CD4-positive, alpha-beta T cell treated with Interleukin-6 for 4 hours (primary cell): ENCODE measurements at places on chromosomes 1 and 21.

- DNase-seq = no peak
Observed at GRCh38 chr1:67791261-67791660, 42.0 kb downstream of the GNG12 start.

- no peak for DNase-seq
Observed at GRCh38 chr1:76944942-76945341, 77.7 kb downstream of the ST6GALNAC5 start.

DNA sequence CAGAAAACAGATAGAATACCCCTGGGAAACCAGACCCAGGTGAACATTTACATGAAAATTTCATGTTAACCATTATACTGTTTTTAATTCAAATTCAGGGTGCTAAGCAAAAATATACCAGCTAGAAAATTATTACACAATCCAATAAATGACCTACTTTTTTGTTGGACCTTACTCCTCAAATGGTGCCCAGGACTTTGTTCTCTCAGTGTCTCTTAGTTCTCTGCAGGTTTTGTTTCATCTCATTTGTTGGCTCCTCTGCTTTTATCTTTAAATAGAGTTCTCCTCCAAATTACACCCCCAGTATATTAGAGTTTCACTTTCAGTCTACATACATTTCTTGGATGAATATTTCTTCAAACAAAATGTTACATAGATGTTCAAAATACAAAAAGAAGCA is 314.8 kb downstream of the TPR start:
- DNase-seq = no peak

GRCh38 chr1:108063703-108064102 is 98.7 kb upstream of the VAV3 start:
- DNase-seq = no peak

DNA sequence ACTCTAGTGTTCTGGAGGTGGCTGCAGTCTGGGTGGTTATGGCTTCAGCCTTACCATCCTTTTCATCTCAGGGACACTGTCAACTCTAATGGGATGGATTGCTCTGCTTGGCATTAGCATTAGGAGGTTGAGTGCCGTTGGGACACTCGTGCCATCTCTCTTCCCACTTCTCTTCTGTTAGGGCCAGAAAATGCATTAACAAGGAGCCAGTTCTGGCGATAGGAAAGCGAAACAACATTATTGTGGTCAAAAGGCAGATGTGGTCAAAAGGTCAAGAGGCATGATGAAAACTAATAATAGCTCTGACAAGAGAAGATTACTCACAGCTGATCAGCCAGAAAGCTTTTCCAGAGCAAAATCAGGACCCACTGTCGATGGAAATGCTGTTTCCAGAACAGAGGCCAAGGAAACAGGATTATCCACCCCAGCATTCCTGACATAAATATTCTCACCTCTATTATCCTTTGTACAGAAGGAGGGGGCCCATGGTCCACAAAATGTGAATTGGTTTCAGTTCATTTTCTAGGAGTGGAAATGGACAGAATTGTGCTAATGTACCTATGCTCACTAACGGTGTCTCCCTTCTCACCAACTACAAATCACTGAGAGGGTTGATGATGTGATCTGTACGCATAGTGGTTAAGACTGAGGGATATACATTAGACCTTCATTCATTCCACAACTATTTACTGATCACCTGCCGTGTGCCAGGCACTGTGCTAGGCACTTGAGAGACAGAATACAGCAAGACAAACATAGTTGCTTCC is 72.0 kb downstream of the ST6GALNAC5 start:
- DNase-seq = no peak

GRCh38 chr1:239558559-239558958 is 172.2 kb downstream of the CHRM3 start:
- no peak for DNase-seq

DNA sequence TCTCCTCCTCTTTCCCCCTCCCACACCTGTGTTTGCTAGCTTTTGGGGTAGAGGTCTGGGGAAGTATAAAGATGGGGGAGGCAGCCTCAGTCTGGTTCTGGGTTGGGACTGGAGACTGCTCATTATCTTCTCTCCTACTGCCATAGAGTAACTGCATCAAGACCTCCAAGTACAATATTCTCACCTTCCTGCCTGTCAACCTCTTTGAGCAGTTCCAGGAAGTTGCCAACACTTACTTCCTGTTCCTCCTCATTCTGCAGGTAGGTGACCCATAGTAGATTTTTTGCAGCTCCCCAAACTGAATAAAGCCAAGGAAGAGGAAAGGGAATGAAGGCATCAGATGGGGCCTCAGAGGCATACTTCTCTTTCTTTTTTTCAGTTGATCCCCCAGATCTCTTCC is 5.3 kb downstream of the ATP8B2 start:
- DNase-seq = no peak

GRCh38 chr1:228446852-228447251 is 30.2 kb upstream of the TRIM17 start:
- DNase-seq = no peak

DNA sequence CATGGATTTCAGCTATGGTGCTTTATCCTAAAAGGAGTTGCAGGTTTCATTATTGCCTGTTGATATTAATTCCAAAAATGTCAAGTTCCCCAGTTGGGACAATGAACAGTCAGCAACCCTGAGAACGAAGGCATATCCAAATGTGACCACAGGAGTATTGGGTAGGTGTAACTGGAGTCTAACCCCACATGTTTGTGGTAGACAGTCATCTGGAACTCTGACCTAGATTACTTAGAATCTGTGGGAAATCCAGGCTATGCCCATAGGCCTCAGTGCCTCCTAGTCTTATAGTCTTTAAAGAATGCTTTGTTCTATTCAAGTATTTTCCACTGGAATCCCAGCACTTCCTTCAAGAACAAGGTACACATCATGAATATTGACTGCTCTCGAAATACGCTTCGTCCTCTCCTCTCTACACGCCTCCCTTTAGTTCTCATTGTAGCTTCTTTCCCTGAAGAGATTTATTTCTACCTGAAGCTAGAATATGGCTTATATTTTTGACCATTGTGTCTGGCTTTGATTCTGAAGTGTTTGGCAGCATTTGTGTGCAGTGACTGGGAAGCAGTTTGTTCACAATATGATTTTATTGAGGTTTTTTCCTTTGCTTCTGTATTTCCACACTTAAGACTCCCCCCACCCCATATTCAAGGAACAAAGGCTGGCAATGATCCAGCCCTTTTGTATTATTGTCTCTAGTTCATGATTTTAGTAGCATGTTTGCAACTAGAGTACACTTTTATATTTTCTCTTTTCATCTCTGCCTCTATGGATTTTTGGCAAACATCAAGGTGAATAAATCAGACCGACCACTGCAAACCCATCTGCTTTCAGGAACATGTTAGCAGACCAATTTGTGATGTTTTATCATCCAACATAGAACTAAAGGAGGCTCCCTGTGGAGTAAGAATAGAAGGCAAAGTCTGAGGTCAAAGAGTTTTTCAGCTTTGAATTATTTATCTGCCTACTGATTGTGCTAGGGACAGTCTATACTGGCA is 178.6 kb downstream of the GPR52 start:
- DNase-seq = no peak

DNA sequence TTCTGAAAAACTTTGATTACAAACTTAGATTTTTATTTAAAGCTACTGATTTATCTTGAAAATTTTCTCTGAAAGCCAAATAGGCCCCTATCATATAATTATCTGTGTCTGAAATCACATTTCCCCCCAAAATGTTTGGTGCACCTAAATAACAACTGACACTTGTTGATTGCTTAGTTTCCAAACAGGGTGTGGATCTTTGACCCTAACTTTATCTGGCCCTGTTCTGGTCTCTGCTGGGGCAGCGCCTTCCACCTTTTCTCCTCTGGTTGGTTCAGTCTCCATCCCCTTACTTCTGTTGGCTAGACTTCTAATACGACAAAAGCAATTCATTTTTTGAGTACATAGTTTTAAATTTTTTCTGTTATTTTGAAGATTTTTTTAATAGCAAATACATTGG is 10.2 kb upstream of the OTUD7B start:
- no peak for DNase-seq

DNA sequence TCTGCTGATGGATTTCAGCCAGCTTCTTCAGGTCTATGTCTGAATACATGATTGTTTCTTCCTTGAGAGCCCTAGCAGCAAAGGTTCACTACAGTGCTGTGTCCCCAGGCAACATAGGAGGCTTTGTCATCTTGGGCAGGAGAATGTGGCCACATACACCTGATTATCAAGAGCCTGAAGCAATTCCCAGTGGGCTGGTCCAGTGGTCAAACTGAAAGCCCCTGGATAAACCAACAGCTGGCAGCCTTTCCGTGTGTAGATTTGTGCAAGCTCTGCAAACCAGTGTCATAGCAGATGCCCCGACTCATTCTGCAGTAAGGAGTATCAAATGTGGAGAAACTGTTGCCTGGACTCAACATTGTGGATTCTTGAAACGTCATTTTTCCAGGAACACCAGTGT is 2.3 kb upstream of the GIPC2 start:
- DNase-seq = no peak

GRCh38 chr1:59391212-59392179 is 94.6 kb downstream of the FGGY start:
- DNase-seq = no peak

- DNase-seq = no peak
Observed at GRCh38 chr21:31195334-31196015, 148.6 kb downstream of the TIAM1 start.

DNA sequence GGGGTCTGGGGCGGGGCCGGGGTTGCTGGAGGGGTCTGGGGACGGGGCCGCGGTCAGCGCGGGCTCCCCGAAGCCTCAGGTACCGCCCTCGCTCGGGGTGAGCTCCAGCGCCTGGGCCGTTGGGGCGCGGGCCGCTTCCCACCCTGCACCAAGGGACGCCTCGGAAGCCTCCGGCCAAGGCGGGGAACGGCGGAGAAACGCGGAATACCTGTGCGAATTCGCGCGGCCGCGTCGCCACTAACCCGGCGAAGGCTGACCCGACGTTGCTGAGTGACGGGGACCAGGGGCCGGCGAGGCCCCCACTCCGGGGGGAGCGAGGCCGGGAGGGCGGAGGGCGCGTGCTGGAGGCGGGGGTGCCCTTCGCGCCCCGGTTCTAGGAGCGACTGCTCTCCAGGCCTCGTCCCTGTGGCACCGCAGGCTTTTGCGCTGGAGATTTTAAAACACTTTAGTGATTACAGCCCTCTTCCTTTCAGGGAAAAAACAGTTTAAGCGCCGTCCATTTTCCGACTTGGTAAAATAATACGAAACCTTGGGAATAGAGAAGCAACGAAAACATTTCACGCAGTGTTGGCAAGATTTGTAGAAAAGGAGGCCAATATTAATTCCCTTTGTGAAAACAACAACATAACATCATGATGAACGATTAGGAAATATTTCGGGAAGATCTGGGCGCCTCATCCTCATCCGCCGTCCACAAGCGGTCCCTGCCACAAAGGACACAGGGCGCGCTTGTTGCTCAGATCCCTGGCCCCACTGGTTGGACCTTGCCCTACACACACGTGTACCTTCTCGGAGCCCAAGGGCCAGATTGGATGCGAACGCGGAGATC is 971 bp upstream of the GNG4 start:
- no peak for DNase-seq
